ENCODE measurements at places on chromosomes 13 and 19. TPM values are rescaled to one million over a fixed set of nuclear protein-coding genes. Genes with fewer than 3 reads are reported as not detected.

GRCh38 chr13:56561327-56561726 lies 579.4 kb upstream of the PRR20A start:
- DNase-seq, result no peak

DNA sequence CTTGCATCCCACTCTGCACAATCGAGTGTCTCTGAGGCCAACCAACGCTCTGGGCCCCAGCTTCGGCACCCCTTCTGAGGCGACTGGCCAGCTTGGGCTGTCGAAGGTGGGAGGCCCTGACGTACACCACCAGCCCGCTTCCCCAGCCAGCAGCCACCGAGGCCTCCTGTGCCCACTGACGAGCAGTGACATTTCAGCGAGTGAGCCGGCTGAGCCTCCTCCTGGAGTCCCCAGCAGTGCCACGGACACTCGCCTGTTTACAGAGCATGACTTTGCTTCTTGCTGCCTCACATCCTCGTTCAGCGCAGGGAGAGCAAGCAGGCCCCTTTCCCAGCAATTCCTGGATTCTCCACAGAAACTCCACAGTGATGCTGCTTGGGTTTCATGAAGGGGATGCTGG lies 240.2 kb upstream of the MAB21L1 start:
- DNase-seq, result no peak

DNA sequence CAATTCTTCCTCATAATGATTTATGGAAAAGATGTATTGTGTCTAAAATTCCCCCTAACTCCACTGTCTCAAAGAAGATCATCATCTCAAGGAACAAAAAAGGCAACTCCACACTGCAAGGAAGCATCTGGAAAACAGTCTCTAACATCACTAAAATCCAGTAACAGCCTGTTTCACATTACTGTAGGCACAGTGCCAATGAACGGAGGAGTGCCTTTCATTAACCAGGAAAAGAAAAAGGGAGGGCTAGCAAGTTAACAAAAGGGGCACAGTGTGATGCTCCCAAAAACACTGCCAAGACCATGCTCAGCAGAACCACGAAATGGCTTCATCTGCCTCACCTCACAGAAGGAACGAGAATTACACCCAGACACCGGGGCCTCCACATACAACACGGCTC lies 8.5 kb downstream of the TMTC4 start:
- no peak for DNase-seq

DNA sequence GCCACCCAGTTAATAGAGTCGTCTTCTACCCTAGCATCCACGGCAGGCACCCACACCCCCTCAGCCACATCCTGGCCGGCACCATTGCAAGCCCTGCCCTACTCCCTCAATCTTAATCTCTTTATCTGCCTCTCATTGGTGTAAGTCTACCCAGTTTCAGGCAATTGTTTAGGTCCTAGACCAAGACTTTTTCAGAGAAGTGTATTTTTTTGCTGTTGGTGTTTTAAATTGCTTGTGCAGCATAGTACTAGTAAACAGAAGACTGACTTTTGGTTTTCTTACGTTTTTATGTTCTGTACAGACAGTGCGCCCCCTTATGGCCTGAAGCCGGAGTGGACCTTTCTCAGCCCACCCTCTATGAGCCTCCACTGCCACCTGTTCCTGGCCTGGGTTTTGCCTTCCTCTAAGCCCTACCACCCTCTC lies 2.3 kb upstream of the LCP1 start:
- peak; percentile 54 for DNase-seq

GRCh38 chr13:37666036-37666435 lies 67.5 kb upstream of the POSTN start:
- DNase-seq, result no peak

DNA sequence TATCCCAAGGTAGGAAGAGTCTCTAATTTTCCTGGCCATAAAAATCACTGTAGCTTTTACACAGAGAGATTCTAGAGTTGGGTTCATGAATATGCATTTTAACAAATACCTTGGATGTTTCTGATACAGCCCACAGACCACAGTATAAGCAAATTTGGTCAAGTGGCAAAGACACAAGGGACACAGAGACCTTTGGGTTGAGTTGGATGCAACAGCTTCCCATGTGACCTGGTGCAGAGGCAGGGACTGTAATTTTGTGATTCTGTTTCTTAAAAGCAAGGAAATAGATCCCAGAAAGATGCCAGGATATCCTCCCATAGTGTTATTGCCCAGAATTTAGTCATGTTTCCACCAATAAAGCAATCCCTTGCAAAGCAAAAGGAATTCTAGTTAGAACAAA lies 27.0 kb downstream of the FPR3 start:
- no peak for DNase-seq

GRCh38 chr13:50592412-50593155 lies 250.9 kb downstream of the DLEU7 start:
- no peak for DNase-seq

DNA sequence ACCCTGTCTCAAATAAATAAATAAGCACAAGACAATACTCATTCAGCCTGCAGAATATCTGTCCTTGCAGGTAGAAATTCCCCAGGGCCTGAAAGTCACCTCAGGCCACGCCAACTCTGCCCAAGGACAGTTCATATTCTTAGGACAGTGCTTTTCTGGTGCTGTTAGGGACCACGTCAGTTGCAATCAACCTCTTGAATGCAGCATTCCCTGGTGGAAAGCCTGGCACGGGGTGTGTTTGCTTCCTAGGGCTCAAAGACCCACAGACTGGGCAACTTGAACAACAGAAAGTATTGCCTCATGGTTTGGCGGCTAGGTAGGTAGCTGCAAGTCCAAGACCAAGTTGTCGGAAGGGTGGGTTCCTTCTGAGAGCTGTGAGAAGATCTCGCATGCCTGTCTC lies 160.3 kb downstream of the KCTD15 start:
- no peak for DNase-seq

GRCh38 chr19:6229951-6230712 lies 49.6 kb downstream of the MLLT1 start:
- no peak for DNase-seq

GRCh38 chr19:11485245-11485837 lies 4.5 kb upstream of the ELAVL3 start:
- no peak for DNase-seq

DNA sequence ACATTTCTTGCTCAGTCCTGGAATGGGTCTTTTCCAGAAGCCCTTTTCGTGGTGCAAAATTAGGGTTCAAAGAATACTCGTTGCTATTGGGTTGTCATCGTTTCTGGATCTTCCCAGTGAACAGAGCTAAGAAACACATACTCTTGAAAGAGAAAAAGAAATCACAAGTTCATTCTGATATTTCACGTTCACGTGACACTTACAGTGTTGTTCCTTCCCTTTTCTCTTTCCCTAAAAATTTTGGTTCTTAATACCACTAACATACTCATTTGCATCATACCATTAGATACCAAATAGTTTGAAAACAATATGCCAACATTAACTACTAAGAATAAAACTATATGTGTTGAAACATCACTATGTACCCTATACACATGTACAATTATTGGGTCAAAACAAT lies 13.4 kb upstream of the GTF2F1 start:
- DNase-seq, result no peak

- peak; percentile 49 for DNase-seq
Measured at GRCh38 chr13:112510002-112510780, 77.8 kb downstream of the TUBGCP3 start.

- DNase-seq, result no peak
Measured at GRCh38 chr13:77860507-77860981, 58.1 kb downstream of the EDNRB start.

- DNase-seq, result peak; percentile 83
Measured at GRCh38 chr13:110874508-110874960, 40.3 kb downstream of the ANKRD10 start.

- no peak for DNase-seq
Measured at GRCh38 chr19:40441719-40442253, 2.3 kb downstream of the SERTAD3 start.

DNA sequence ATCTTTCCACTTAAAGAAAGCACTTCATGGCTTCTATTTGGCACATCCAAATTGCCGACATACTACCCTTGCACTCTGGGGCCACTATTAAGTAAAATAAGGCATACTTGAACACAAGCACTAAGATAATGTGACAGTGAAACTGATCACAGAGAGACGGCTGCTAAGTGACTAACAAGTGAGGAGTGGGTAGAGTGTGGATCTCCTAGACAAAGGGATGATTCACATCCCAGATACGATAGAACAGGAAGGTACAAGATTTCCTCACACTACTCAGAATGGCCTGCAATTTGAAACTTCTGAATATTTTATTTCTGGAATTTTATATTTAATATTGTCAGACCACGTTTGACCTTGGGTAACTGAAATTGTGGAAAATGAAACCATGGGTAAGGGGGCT lies 1721.8 kb upstream of the SPRY2 start:
- no peak for DNase-seq

DNA sequence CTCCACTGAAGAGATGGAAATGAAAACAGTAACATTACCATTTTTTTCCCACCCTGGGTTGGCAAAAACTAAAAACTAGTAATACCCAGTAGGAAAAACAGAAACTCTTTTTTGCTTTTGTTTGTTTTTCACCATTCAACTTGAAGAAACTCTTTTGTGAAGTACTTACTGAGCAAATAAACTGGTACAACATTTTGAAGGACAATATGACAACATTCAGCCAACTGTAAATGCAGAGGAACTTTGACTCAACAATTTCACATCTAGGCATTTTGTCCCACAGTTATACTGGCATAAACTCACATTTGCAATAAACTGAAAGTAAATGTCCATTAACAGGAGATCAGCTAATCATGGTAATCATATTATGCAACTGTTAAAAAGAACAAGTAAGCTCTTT lies 152.5 kb downstream of the RNF17 start:
- no peak for DNase-seq

- DNase-seq, result peak; percentile 83
Measured at GRCh38 chr13:27375686-27376326, 48.6 kb upstream of the GTF3A start.

- no peak for DNase-seq
Measured at GRCh38 chr13:94677799-94678198, 34.5 kb downstream of the SOX21 start.

DNA sequence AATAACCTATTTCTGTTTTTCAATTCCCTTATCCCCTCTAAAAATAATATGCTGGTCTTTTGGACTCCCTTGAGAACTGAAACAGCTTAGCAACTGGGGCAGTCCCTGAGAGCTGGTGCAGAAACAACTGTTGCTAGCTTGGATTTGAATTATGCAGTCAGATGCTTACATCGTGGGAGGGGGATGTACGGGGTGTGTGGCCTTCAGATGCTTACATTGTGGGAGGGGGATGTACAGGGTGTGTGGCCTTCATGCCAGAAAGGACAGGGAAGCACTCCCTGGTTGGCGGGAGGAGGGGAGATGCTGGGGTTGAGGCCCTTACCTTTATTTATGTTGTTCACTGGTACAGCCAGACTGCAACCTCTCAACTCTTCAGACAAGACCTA lies 25.6 kb downstream of the LRCH1 start:
- no peak for DNase-seq

DNA sequence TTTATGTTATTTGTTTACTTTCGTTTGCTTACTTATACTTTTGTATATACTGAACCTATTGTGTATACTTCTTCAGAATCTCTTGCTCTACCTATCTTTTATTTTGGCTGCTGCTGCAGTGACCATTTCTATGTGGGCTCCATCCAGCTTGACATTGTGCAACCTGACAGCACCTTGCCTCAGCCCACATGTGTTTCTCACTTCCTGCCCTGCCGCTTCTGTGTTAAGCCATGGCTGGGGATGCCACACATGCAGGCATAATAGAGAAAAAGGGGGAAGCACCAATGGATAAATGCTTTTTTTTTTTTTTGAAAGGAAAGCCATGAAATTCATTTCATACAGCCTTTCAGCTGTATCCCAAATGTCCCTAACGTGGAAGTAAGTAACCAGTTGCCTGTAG lies 147.6 kb downstream of the RBM26 start:
- DNase-seq, result no peak

DNA sequence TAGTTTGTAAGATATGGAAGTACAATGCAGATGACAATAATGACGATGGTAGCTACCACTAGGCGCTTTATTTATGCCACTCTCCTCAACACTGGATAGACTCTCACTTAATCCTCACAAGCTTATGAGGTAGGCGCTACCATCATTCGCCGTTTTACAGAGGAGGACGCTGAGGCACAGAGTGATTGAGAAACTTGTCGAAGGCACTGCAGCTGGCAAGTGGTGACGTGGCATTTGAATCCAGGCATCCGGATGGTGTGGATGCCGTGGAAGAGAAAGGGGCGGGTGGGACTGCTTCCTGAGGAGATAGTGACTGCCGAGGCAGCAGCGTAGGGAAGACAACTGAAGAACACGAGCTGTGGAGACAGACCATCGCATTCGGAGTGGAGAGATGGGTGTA lies 1.3 kb upstream of the RPS9 start:
- no peak for DNase-seq

DNA sequence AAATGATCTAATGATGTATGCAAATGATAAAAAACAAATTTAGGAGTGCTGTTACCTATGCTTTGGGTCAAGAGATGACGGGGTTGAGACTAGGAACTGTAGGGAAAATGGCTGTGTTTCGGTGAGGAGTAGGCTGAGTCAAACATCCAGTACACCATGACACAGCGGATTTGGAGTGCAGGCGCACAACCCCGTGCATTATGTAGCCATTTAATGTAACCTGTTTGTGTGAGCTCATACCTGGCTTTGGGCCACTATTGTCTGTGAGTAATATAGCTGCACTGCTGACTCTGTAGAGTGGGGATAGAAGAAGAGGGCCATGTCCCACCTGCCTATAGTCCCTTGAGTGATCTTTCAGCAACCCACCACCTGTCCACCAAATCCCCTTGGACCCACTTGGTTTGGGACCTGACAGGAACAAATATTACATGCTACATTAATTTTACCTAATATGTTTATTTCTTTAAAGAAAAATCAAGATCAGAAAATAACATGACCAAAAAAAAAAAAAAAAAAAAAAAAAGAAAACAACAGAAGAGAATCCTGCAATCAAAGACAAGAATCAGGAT lies 95.5 kb upstream of the KLHL1 start:
- peak; percentile 14 for DNase-seq

DNA sequence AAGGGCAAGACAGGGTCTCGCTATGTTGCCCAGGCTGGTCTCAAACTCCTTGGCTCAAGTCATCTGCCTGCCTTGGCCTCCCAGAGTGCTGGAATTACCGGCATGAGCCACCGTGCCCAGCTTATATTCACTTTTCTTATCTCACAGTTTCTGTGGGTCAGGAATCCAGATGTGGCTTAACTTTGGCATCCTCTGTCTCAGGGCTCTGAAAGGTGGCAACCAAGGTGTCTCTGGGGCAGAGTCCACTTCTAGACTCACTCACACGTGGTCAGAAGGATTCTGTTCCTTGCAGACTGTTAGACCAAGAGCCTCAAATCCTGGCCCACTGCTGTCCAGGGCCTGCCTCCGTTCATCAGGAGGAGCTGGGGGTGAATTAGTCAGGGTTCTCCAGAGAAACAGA lies 7.6 kb upstream of the LMNB2 start:
- no peak for DNase-seq

NCCRP1 gene
- total RNA-seq, result 0.61 TPM

CGB5 gene
- total RNA-seq, result not detected

PRRG2 gene
- 0.29 TPM for total RNA-seq

PEG3 gene
- total RNA-seq, result 11.6 TPM

PCSK4 gene
- 21.2 TPM for total RNA-seq

HIPK4 gene
- not detected for total RNA-seq

FLT3LG gene
- total RNA-seq, result 13.1 TPM

ZIC2 gene
- 21.9 TPM for total RNA-seq

TMEM86B gene
- 7.6 TPM for total RNA-seq

Measured in glutamatergic neuron (in vitro differentiated cells).